Activated T-cell treated with anti-CD3 and anti-CD28 coated beads, Interleukin-2, amount 50 U/mL, for 24 hours (primary cell): ENCODE measurements at places on chromosomes 4 and X.

- no peak for DNase-seq
Measured at GRCh38 chr4:80153874-80154544, 43.3 kb upstream of the PRDM8 start.

DNA sequence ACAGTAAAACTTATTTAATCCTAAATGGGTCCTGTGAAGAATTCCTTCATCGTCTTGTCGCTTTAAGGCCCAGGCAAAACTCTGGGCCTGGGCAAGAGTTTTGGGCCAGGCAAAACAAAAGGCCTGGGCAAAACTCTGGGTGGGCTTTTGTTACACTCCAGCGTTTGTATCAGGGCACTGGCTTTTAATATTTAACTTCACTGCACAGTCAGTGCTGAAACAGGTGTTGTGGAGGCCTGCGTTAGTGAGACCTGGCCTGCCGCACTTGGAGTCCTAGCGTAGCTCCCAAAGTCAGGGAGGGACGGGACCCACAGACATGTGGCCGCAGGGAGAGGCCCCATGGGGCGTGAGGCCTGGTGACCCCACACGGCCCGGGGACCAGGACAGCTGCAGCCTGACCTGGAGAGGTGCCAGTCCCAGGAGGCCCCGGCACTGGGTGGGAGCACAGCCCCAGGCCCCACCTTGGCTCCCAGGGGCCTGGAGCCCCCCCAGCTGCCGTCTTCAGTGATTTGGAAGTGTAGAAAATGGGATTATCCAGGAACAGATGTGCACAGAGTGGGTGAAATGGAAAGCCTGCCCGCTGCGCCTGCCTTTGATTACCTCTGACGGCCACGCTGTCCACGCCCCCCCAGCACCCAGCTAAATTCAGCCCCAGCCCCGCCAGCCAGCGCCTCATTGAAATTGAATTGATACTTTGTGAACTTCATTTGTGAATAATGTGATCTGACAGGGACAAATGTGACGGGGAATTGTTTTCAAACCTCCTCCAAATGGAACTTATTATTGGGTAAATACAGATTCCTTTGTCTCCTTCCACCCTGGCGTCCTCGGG, 132.9 kb upstream of the NKX1-1 start:
- no peak for DNase-seq

DNA sequence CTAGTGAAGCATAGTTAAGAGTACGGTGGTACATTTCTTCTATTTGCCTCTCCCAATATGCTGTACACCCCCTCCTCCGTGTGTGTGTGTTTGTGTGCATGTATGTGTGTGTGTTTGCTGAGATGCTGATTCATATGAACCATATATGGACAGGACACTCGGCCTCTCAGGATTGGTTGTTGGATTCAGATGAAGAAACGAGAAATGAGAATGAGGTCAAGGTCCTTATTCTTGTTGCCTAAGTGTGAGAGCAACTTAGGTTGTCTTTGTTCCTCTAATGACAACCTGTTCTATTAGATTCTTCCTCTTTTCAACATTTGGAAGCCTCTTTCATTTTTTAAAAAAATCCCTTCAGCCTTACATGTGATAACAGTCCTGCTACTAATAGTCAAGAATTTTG, 1387.6 kb downstream of the STIM2 start:
- no peak for DNase-seq

DNA sequence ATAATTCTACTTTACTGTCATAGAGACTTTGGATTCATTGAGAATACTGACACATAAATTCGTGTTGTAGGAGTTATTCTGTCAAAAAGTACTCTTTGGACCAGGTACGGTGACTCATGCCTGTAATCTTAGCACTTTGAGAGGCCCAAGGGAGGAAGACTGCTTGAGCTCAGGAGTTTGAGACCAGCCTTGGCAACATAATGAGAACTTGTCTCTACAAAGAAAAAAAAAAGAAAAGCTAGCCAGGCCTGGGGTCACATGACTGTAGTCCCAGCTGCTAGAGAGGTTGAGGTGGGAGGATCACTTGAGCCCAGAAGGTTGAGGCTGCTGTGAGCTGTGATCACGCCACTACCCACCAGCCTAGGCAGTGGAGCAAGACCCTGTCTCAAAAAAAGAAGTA, 54.9 kb downstream of the WDR19 start:
- no peak for DNase-seq

- DNase-seq = no peak
Measured at GRCh38 chr4:97073194-97073593, 1070.1 kb downstream of the STPG2 start.

DNA sequence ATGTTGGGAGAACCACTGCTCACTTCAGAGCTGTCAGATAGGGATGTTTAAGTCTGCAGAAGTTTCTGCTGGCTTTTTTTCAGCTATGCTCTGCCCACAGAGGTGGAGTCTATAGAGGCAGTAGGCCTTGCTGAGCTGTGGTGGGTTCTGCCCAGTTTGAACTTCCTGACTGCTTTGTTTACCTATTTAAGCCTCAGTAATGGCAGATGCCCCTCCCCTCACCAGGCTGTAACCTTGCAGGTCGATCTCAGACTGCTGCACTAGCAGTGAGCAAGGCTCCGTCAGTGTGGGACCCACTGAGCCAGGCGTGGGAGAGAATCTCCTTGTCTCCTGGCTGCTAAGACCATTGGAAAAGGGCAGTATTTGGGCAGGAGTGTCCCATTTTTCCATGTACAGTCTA, 36.8 kb downstream of the AFM start:
- no peak for DNase-seq
